ENCODE measurements at places on chromosomes 13 and 19.

- DNase-seq, result no peak
Observed at GRCh38 chr19:21674454-21674853, 92.9 kb downstream of the ZNF100 start.

GRCh38 chr13:73451221-73452029 is 392.6 kb downstream of the KLF5 start:
- no peak for DNase-seq

DNA sequence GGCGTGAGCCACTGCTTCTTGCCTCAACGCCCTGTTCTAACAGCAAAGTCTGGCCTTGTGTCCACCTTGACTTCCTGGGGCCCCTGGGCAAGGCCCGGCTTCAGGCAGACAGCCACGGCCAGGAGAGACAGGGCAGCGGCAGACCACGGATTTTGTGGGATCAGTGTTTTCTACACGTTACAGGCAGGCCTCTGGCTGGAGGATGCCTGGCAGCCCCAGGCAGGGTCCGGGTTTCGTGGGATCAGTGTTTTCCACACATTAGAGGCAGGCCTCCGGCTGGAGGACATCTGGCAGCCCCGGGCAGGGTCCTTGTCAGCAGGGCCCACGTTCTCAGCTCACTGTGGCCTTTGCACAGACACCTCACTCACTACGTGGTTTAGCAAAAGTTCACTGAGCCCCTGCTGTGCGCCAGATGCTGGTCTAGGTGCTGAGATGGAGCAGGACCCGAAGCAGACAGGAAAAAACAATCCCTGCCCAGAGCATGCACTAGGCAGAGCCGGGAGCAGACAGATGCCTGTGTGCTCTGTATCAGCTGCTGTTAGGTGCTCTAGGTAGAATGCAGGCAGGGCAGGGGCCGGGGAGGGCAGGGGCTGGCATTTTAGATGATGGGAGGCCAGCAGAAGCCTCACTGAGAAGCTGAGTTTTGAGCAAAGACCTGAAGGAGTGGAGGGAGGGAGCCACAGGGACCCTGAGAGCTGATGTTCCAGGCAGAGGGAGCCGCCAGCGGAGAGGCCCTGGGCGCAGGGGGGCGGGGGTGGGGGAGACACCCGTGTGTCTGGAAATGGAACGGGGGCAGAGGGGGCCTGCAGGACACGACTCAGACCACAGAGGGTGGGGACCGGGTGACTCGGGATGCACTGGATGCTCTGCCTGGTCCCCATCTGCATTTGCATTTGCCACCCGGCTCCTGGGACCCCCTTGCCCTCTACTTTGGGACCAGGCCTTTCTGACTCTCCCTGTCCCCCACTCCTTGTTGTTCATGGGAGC is 25.0 kb upstream of the NCCRP1 start:
- DNase-seq, result no peak

GRCh38 chr19:19260417-19261214 is 12.5 kb downstream of the TM6SF2 start:
- DNase-seq, result no peak

DNA sequence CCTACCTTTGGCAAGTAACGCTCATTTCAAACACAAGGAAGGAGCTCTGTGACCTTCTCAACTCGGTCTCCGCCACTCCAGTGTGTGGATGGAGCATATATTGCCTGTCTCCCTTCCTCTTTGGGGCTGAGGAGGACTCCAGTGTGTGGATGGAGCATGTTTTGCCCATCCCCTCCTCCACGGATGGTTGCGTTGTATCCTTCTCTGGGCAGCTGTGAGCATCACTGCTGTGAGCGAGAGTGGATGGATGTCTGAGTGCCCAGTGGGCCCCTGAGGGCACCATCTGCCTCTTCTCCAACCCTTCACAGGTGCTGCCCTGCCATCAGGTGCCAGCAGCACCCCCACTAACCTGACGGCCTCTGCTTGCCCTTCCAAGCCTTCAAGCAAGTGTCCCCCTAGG is 186.2 kb downstream of the TEX29 start:
- no peak for DNase-seq

DNA sequence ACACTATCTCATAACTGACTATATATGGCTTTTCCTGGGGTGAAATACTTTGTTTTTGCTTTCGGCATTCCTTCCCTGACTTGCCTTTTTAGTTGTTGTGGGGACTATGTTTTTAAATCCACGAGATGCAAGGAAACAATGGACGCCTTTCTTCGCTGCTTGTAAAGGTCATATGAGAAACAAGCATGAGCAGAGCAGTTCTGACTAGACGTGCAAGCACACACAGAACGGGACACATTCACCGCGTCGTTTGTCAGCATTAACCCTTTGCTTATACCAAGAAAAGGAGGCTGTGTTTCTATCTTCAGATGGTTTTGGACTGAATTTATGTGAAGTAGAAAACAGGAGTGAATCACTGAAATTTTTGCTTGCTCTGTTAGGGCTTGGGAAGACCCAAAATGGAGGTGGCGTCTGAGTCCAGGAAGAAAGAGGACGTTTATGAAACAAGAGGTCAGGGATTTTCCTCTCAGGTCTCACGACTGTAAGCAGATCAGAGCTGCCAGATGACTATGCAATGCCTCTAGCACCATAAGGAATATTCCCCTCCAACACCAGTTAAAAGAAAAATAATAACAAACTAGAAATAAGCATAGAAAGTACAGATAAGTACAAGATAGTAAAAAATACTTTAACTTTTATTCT is 358.9 kb downstream of the DLEU7 start:
- DNase-seq, result no peak

GRCh38 chr19:29800100-29800825 is 11.5 kb upstream of the CCNE1 start:
- no peak for DNase-seq

- no peak for DNase-seq
Observed at GRCh38 chr13:49084961-49085360, 109.2 kb downstream of the FNDC3A start.

DNA sequence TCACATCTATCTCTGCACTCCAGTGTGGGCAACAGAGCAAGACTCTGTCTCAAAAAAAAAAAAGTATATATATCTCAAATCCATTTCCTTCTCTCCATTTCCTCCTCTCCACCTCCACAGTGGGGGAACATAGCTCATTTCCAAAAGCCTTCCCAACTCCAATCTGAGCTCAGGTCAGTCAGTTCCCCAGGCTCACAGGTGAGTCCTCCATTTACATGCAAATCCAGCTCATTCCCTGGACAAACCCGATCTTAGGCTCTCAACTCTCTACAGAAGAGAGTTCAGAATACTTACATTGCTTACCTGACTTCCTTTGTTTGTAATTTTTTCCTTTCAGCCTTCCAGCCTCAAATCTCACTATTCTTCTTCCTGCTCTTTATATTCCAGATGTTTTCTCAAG is 518.3 kb downstream of the GPC6 start:
- DNase-seq, result no peak

- no peak for DNase-seq
Observed at GRCh38 chr13:48902368-48902767, 73.3 kb upstream of the FNDC3A start.

- DNase-seq, result no peak
Observed at GRCh38 chr13:44249431-44249836, 124.2 kb upstream of the SERP2 start.

DNA sequence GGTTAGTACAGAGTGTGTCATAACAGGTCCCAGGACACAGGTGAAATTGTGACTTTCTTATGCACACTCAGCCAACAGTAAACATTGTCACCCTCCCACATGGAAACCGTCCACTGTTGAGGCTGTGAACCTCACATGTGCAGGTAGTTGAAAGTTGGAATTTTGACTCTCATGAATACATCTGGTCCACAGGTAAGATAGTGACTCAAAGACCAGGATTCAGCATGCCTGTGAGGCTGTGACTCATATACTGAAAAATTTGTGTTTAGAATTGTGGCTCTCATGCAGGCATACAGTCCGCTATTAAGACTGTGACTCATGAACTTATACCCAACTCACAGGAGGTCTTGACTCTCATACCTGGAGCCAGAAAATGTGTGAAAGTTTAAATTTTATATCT is 67.8 kb downstream of the ZNF728 start:
- no peak for DNase-seq

- no peak for DNase-seq
Observed at GRCh38 chr13:102965802-102966201, 100.4 kb downstream of the SLC10A2 start.

DNA sequence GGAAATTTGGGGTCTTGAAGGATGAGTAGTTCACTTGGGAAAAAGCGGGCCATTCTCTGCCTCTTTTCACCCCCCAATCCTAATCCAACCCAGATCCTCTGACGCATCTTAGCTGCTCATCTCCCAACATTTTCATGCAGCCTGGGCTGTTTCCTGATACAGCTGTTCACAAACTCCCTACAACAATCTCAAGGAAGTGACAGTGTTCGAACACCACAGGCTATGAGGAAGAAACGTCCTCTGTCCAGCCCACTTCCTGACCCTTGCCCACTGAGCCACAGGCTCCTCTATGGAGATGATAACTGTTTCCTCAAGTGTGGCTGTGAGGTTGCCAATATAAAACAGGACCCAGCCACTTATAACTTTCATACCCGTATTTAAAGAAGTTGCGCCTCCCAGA is 16.2 kb downstream of the LMTK3 start:
- DNase-seq, result no peak

- no peak for DNase-seq
Observed at GRCh38 chr19:48355365-48355954, 8.3 kb downstream of the TMEM143 start.

All from activated CD4-positive, alpha-beta T cell treated with anti-CD3 and anti-CD28 coated beads, Interleukin-2, amount 50 U/mL, for 1 hour (primary cell).